Fibroblast of mammary gland (primary cell): ENCODE measurements at places on chromosomes 6 and 20.
A peak's percentile ranks its signal among the peaks of the same experiment; 100 is the strongest.

DNA sequence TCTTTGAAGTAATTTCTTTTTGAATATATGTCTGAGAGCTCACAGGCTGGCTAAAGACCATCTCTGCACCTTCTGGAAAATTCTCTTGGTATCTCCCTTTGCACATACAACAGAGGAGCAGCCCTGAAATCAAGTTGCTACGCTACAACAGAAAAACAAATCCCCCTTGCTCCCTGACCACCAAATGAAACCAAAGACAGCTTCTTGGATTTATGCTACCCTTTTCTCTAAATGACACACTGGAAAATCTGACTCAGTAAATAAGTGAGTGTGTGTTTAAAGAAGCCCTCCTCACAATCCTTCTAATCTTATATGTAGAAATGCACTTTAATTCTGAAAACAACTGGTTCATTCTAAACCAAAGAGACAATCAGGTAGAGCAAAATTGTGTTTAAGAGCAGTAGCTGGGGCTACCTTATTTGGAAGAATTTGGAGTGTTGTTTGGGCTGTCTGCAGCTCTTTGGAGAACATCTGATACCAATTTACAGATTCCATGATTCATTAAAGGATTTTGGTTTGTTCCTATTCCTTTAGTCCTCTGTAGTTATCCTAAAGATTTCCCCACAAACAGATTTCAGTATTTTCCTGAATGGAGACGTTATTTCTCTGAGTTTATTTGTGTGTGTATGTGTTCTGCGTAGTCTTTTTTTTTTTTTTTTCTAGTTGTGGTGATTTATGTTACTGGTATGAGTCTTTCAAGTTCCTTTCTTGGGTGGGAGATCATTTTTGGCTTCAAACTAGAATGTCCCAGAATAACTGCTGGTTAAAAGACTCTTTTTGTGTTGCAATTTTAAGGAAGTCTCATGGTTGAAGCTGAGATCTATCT is 36.4 kb upstream of the UTRN start:
- DNase-seq, result peak; percentile 87

DNA sequence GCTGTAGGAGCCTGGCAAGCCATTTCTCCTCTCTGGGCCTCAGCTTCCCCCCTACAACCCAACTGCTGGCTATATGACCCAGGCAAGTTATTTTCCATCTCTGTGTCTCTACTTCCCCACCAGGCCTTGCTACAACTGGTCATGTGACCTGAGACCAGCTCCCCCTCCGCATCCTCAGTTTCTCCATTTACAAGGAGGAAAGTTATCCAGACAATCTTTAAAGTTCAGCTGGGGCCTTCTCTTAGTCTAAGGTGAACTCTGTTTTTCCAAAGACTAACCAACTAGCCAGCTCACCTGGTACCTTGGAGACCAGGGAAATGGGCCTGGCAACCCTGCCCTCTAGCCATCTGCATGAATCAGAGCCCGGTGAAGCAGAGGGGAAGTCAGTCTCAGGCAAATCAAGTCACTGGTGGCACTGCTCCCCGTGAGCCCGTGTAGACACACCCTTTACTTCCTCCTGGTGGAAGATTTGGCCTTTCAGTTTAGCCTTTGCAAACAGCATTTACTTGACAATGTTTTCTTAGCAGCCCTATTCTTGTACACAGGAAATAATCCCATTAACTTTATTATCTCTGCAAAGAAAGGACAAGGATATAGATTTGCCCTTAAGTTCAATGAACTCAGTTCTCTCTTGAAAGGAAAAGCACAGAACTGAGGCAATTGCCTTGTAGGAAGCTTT is 157.7 kb downstream of the VEGFA start:
- no peak for DNase-seq

DNA sequence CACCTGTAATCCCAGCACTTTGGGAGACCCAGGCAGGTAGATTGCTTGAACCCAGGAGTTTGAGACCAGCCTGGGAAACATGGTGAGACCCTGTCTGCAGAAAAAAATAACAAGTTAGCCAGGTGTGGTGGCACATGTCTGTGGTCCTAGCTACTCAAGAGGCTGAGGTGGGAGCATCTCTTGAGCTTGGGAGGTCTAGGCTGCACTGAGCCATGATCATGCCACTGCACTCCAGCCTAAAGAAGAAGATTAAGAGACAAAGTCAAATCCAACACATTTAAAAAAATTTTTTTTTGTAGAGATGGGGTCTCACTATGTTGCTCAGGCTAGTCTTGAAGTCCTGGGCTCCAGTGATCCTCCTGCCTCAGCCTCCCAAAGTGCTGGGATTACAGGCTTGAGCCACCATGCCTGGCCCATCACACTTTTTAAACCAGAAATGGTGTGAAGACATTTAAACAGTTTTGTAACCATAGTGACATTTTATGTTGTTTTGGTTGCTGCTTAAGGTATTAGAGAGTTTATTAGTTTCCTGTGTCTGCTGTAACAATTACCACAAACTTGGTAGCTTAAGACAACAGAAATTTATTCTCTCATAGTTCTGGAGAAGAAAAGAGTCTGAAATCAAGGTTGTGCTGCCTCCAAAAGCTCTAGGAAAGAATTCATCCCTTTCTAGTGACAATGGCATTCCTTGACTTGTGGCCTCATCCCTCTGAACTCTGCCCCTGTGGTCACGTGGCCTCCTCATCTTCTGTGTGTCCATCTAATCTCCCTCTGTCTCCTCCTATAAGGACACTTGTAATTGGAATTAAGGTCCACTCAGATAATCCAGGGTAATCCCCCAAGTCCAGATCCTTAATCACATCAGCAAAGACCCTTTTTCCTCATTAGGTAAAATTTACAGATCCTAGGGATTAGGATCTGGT is 104.6 kb upstream of the TNFAIP3 start:
- DNase-seq, result no peak

GRCh38 chr6:26554697-26555504 is 16.7 kb downstream of the HMGN4 start:
- peak; percentile 73 for DNase-seq

GRCh38 chr6:1481286-1481685 is 91.9 kb downstream of the FOXF2 start:
- peak; percentile 95 for DNase-seq

DNA sequence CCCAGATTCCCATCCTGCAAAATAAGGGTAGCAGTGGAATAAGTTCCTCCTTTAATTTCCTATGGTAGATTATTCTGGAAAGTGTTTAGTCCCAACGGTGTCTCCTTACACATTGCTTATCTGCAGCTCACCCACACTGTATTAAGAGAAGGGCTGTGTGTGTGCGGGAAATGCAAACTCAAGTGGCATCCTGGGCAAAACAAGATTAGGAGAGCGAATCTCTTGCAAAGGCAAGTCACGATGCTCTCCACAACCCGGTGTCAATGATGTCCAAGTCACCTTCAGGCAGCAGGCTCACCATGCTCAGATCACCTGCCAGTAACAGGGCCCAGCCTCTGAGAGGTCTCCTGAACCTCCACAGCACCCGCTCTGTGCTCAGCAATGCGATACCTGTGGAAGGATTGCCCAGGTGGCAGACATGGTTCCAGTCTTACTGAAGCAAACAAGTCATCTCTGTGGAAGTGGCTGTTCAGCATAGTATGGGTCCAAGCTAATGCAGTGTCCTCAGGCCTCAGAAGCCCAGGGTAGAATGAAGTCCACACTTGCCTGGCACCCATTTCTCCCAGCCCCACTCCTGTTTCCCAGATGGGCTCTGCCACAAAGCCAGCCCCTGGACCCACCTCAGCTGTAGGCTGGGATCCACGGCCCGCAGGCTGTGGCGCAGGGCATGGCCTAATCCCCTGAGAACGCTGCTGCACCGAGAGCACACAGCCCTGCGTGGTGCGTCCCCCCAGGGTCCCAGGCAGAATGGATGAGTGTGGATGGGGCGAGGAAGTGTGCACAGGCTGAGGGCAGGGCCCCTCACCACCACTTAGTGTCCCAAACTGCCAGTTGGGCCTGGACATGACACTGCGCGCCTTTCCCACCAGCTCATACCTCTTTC is 101.2 kb downstream of the PXDC1 start:
- no peak for DNase-seq

DNA sequence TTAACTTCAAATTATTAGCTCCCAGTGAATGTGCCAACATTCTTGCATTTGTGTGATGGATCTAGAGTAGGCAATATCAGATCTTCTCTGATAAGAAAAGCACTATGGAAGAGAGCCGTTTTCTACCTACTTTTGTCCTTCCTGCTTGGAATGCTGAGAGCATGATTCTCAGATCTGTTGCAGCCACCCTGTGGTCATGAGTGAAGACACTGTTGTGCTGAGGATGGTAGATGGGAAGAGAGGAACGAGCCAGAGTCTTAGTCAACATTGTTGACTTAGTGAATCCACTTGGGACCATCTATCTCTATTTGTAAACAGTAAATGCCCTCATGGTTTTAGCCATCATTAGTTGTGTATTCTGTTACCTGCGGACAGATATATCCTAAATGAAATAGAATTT is 202.6 kb downstream of the CD109 start:
- DNase-seq, result peak; percentile 30

DNA sequence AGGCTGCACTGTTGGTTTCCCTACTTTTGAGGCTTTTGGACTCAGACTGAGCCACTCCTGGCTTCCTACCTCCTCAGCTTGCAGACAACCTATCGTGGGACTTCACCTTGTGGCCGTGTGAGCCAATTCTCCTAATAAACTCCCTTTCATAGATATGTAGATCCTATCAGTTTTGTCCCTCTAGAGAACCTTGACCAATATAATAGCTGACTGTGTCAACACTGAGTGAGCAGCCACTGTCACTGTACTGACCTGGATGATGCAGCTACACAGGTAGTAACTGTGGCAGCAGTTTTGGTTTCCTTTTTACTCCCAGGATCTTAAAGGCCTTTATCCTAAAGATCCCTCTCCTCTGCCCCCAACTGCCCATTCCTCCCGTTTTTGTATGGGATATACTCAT is 70.2 kb downstream of the SLC22A3 start:
- DNase-seq, result no peak

DNA sequence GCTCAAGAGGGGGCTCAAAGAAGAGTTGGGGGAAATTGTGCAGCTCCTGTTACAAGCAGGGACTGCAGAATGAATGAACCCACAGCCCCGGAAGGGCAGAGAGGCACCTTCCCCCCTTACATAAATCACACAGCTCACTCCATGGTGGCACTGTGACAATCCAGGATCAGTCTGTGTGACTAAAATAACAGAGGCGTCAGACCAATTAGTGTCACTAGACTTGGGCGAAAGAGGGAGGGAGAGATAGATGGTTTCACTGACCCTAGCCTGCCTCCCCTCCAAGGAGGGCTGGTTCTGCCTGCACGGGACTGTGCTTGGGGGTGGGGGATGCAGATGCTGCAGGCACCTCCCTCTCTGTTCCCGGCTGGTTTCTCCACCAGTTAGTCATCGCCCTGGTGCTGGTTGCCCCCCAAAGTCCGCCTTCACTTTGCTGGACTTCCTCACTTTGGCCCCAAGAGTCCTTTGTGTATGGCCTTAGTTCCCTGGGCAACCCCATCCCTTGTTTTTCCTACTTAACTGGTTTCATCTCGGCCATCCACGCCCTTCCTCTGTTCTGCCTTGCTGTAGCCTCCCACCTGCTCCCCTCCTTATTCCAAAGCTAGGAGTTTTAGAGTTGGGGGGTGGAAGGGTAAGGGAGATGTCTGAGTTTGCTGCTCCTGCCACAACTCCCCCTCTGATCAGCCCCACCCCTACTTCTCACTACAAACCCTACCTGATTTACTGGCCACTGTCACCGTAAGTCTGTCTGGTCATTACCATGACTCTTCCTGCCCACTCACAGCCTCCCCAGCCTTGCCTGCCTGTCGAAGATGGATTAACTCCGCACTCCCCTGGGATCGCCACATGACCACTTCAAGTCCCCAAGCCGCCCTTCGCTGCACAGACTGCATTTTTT is 17.7 kb downstream of the CCDC167 start:
- no peak for DNase-seq

DNA sequence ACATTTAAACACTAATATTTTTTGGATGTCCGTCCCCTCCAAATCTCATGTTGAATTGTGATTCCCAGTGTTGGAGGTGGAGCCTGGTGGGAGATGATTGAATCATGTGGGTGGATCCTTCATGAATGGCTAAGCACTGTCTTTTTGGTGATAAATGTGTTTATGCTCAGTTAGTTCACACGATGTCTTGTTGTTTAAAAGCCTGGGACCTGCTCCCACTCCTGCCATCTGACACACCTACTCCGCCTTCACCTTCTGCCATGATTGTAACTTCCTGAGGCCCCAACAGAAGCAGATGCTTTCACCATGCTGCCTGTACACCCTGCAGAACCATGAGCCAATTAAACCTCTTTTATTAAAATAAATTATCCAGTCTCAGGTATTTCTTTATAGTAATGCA is 114.7 kb downstream of the TNFAIP3 start:
- no peak for DNase-seq

GRCh38 chr6:37516920-37517405 is 17.3 kb upstream of the CCDC167 start:
- DNase-seq, result peak; percentile 3

DNA sequence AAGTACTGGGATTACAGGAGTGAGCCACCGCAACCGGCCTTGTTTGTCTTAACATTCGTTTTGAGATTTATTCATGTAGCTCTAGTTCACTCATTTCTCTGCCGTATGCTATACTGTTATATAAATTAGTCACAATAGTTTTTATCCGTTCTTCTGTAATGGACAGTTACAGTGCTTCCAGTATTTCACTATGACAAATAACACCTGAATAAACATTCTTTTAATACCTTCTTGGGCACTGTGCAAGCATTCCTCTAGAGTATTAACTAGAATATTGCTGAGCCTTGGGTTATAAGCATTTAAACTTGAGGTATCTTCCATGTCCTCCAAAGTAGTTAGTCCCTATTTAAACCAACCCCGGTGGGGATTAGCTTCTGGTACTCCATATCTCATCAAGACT is 45.6 kb downstream of the STK38 start:
- no peak for DNase-seq

- no peak for DNase-seq
Observed at GRCh38 chr20:56211051-56211450, 37.5 kb upstream of the MC3R start.
